ENCODE measurements at places on chromosomes 1 and 21.

GRCh38 chr1:108193333-108193732, 6.8 kb downstream of the SLC25A24 start:
- DNase-seq: no peak

- no peak for DNase-seq
These were observed 30.9 kb downstream of the SNAP47 start for GRCh38 chr1:227766015-227766634.

DNA sequence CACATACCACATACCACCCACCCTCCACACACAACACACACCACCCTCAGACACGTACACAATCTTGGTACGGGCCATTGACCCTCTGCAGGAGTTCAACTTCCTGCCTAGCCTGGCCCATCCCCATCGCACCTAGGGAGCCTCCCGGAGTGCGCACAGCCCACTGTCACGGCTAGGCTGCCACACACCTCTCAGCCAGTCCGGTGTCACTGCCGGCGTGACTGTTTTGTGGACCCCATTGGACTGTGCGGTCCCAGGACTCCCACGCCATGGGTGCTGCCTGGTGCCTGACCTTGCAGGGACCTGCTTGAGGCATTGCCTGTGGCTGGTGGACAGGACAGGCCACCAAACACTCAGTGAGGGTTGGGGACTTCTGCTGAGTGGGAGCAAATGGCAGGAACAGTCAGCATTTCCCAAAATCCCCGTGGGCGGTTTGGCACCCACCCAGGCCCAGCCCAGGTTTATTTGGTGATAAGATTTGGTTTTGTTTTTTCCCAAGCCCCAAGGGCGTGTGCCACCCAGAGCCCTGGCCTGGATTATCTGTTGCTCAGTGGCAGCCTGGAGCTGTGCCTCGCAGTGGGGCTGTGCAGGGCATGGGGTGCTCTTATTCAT, 27.7 kb downstream of the RAB7B start:
- DNase-seq: no peak

- no peak for DNase-seq
These were observed 303.3 kb upstream of the DEPDC1 start for GRCh38 chr1:68800182-68800581.

- DNase-seq: no peak
These were observed 66.7 kb upstream of the ABCD3 start for GRCh38 chr1:94351481-94351880.

DNA sequence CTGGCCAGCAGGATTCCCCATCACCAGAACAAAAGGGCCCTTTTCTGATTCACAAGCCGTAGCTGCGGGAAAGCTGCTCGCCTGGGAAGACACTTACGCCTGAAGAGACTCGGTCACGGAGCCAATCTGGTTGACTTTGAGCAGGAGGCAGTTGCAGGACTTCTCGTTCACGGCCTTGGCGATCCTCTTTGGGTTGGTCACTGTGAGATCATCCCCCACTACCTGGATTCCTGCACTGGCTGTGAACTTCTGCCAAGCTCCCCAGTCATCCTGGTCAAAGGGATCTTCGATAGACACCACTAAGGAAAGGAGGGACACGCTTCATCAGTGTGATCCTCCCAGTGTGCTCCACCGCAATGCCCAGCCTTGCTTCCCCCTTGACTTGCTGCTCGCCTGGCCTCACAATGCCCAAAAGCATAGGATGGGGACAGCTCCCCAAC, 14.7 kb downstream of the ENO1 start:
- no peak for DNase-seq

All from SJSA1 (cell line).